ENCODE measurements at places on chromosomes 3 and 15. TPM values are rescaled to one million over a fixed set of nuclear protein-coding genes. Genes with fewer than 3 reads are reported as not detected.

Gene GALNT15
- 215 TPM for total RNA-seq

Gene KY
- 1.2 TPM for total RNA-seq

Gene ZNF80
- not detected for total RNA-seq

Gene CCR3
- not detected for total RNA-seq

Gene BFSP2
- total RNA-seq = not detected

Gene TMEM207
- not detected for total RNA-seq

DNA sequence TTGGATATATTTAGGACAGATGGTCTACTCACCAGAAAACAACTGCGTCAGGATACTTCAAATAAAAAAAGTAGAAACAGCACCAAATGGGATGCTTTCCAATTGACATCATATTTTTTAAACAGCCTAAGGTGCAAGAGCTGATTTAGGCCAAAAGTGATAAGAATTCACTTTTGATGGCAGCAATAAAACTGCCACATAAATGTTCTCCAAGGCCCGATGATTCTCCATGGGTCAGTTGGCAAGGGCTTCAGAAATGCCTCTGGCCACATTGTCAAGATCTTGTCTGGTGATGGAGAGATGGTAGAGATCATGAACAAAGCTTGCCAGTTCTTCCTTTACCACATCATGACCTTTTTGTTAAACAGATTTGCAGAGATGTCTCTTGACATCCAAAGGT lies 38.9 kb downstream of the LDHAL6B start:
- no peaks in the 10 kb centered on the region for H3K36me3 ChIP-seq
- H3K27ac ChIP-seq = no peak overlapping the region
- no peaks in the 10 kb centered on the region for H3K4me1 ChIP-seq
- DNase-seq = no peak
- no peak overlapping the region for H3K4me3 ChIP-seq
- H3K27me3 ChIP-seq = no peaks in the 10 kb centered on the region

- H3K27ac ChIP-seq = peak overlapping the region; percentile 37
- H3K36me3 ChIP-seq = no peaks in the 10 kb centered on the region
- no peak for DNase-seq
- H3K4me1 ChIP-seq = no peaks in the 10 kb centered on the region
- no peak overlapping the region for H3K4me3 ChIP-seq
Measured at GRCh38 chr15:89104172-89104564, 15.9 kb downstream of the ABHD2 start.

GRCh38 chr3:143672396-143673165 lies 175.7 kb downstream of the SLC9A9 start:
- no peak overlapping the region for H3K4me3 ChIP-seq
- no peaks in the 10 kb centered on the region for H3K36me3 ChIP-seq
- H3K27ac ChIP-seq = no peak overlapping the region
- H3K27me3 ChIP-seq = no peaks in the 10 kb centered on the region
- DNase-seq = no peak
- H3K4me1 ChIP-seq = no peaks in the 10 kb centered on the region

- no peak for DNase-seq
- no peaks in the 10 kb centered on the region for H3K27me3 ChIP-seq
- no peak overlapping the region for H3K27ac ChIP-seq
- H3K36me3 ChIP-seq = no peaks in the 10 kb centered on the region
- H3K4me1 ChIP-seq = peaks cover 4% of the 10 kb centered on the region
Measured at GRCh38 chr3:154062513-154062912, 58.7 kb upstream of the ARHGEF26 start.

DNA sequence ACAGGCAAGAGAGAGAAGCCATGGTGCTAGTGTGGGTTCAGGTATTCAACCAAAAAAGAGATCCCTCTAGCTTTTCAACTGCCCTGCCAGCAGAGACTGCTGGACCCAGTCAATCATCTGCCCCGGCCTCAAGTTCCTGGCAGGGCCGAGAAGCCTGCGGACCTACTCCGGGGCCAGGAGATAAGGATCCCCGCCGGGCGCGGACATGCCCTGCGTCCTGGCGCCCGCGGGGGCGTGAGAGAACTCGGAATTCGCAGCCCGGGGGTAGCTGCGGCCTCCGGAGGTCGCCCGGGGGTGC lies 821 bp upstream of the MAGI1 start:
- no peaks in the 10 kb centered on the region for H3K4me1 ChIP-seq
- DNase-seq = no peak
- peak overlapping the region; percentile 75 for H3K4me3 ChIP-seq
- H3K27ac ChIP-seq = peak overlapping the region; percentile 94
- H3K27me3 ChIP-seq = no peaks in the 10 kb centered on the region

DNA sequence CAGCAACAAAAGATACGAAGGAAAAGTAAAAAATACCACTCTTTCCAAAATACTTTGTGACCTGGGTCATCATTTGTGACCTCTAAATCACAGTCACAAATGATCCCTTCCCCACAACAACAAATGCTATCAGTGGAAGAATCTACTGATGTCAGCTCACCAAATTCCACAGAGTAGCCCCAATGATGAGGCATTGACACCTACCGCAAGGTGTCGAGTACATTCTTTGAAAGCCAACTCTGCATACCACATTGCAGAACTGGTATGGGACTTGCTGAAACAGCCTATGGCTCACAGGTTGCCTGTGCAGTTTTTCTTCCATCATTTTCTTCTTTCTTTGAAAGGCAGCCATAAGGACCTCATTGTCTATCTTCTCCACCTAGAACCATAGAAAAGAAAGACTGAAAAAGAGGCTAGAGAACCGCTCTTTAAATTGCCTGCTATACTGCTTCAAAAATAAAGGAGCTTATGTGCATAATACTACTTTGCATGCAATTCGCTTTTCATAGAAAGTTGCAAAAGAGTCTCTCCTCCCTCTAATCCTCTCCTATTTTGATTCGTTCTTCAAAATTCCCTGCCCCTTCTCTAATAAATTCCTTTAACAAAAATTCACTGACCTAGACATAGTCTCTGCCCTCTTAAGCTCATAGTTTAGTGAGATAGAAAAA lies 21.4 kb upstream of the KPNA1 start:
- H3K36me3 ChIP-seq = peaks cover 3% of the 10 kb centered on the region
- no peak overlapping the region for H3K4me3 ChIP-seq
- H3K27ac ChIP-seq = no peak overlapping the region
- no peak for DNase-seq

DNA sequence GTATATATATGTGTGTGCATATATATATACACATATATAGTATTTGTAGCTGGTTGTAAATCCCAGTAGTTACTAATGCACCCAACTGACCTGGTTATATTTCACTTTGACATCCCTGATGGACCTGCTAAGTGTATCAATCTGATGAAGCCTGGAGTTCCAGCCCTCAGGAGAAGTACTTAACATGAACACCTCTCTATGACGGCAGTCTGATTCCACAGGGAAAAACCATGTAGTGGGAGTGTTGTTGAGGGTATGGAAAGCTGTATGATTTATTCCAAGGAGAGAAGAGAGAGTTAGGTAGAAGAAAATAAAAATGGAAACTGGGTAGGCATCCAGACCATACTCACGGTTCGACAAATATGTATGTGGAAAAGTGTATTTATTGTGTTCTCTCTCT lies 531.2 kb upstream of the SEMA6D start:
- no peaks in the 10 kb centered on the region for H3K36me3 ChIP-seq
- H3K27me3 ChIP-seq = no peaks in the 10 kb centered on the region
- H3K4me3 ChIP-seq = no peak overlapping the region
- no peaks in the 10 kb centered on the region for H3K4me1 ChIP-seq
- no peak for DNase-seq

GRCh38 chr3:70308760-70309159 lies 3.7 kb downstream of the MDFIC2 start:
- H3K4me1 ChIP-seq = no peaks in the 10 kb centered on the region
- H3K27ac ChIP-seq = no peak overlapping the region
- DNase-seq = no peak
- H3K27me3 ChIP-seq = no peaks in the 10 kb centered on the region

Data from breast epithelium (tissue), 4 donors.